ENCODE measurements at places on chromosomes 7 and 10.

GRCh38 chr7:100469227-100470044 is 5.4 kb upstream of the SPACDR start:
- DNase-seq = peak; percentile 88

DNA sequence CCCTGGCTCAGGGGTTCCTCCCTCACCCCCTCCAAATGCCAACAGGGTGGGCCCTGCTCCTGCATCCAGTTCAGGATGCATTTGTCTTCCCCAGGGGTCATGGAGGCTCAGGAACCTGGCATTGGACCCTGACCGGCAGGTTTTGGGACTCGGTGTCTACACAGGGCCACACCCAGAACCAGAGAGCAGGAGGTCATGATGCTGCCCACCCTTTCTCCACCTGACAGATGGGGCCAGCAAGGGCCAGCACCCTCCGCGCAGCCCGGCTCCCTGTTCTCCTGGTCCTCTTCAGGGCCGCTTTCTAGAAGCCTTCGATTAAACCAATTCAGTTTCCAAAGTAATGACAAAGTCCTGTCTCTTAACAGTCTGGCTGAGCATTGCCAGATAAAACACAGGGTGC is 50.2 kb downstream of the CAMK2B start:
- DNase-seq = no peak

- DNase-seq = no peak
Measured at GRCh38 chr7:136938476-136938875, 70.0 kb downstream of the CHRM2 start.

GRCh38 chr10:43089519-43089918 is 12.7 kb downstream of the RET start:
- DNase-seq = no peak

All from suppressor macrophage treated with lipopolysaccharide for 1 hour (primary cell).